Cardiac muscle cell (in vitro differentiated cells and primary cell): ENCODE measurements at places on chromosomes 7 and 10. TPM values are rescaled to one million over a fixed set of nuclear protein-coding genes. Genes with fewer than 3 reads are reported as not detected.

DNA sequence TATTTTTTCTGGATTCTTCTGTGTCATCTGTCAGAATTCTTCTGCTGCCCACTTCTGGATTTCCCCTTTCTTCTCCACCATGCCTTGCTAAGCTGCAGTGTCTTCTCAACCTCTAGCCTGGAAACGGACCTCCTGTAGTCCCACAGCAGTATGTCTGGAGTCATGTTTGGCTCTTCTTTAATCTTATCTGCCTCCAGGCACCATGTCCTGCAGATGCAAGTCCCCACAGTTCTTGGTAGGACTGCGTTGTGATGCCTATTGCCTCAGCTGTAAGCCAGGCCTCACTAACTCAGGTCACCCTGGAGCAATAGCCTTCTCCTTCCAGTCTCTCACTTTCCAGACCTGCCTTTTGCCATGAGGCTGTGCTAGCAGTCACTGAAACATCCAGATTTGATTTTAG, 268.3 kb downstream of the POM121L12 start:
- H3K27ac ChIP-seq = no peak overlapping the region
- no peak overlapping the region for H3K4me3 ChIP-seq
- H3K4me1 ChIP-seq = no peaks in the 10 kb centered on the region
- DNase-seq = no peak
- H3K36me3 ChIP-seq = no peaks in the 10 kb centered on the region

- no peaks in the 10 kb centered on the region for H3K27me3 ChIP-seq
- H3K4me1 ChIP-seq = no peaks in the 10 kb centered on the region
- H3K36me3 ChIP-seq = no peaks in the 10 kb centered on the region
- DNase-seq = no peak
- no peak overlapping the region for H3K27ac ChIP-seq
- no peak overlapping the region for H3K4me3 ChIP-seq
These were observed 31.0 kb downstream of the CYP3A5 start for GRCh38 chr7:99648843-99649242.

GRCh38 chr10:52280051-52280450, 34.0 kb upstream of the DKK1 start:
- H3K4me3 ChIP-seq = no peak overlapping the region
- DNase-seq = peak; percentile 34
- H3K27ac ChIP-seq = no peak overlapping the region
- H3K4me1 ChIP-seq = no peaks in the 10 kb centered on the region
- H3K27me3 ChIP-seq = no peaks in the 10 kb centered on the region

GRCh38 chr10:26860102-26860442, 686 bp downstream of the ABI1 start:
- H3K27ac ChIP-seq = peak overlapping the region; percentile 94
- H3K4me3 ChIP-seq = peak overlapping the region; percentile 94
- H3K27me3 ChIP-seq = no peaks in the 10 kb centered on the region
- DNase-seq = peak; percentile 72

- no peak overlapping the region for H3K4me3 ChIP-seq
- no peak for DNase-seq
- no peak overlapping the region for H3K27ac ChIP-seq
- H3K27me3 ChIP-seq = no peaks in the 10 kb centered on the region
- H3K4me1 ChIP-seq = peaks cover 6% of the 10 kb centered on the region
- no peaks in the 10 kb centered on the region for H3K36me3 ChIP-seq
These were observed 303.8 kb downstream of the PRKG1 start for GRCh38 chr10:51377932-51378599.

Gene NEBL
- total RNA-seq = 270 and 489 TPM in 2 replicates

GRCh38 chr7:43037531-43037930, 74.9 kb upstream of the HECW1 start:
- no peak for DNase-seq
- no peaks in the 10 kb centered on the region for H3K36me3 ChIP-seq
- H3K27ac ChIP-seq = no peak overlapping the region
- no peak overlapping the region for H3K4me3 ChIP-seq
- no peaks in the 10 kb centered on the region for H3K27me3 ChIP-seq

Gene CABCOCO1
- total RNA-seq = 0.95 and 1.5 TPM in 2 replicates

- peak; percentile 34 for DNase-seq
- peaks cover 16% of the 10 kb centered on the region for H3K4me1 ChIP-seq
- no peak overlapping the region for H3K4me3 ChIP-seq
- H3K27ac ChIP-seq = peak overlapping the region; percentile 4
These were observed 87.5 kb downstream of the PARD3 start for GRCh38 chr10:34727595-34728033.

DNA sequence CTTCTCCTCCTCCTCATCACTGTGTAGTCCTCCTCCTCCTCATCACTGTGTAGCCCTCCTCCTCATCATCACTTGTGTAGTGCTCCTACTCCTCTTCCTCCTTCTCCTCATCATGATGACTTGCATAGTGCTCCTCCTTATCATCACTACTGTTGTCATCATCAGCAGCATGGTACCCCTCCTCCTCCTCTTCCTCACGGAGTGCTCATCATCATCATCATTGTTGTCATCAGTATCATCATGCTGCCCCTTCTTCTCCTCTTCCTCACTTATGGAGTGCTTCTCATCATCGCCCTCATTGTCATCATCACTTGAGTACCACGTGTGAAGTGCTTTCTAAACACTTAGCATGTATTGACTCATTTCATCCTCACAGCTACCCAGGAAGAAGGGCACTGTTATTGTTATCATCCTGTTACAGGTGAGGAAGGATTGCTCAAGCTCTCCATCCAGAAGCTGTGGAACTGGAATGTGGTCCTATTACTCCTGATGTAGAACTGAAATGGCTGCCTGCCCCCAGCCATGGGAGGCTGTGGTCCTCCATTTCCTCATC, 122.8 kb upstream of the SHH start:
- no peaks in the 10 kb centered on the region for H3K27me3 ChIP-seq
- DNase-seq = no peak
- H3K4me3 ChIP-seq = no peak overlapping the region
- no peaks in the 10 kb centered on the region for H3K36me3 ChIP-seq
- H3K4me1 ChIP-seq = no peaks in the 10 kb centered on the region

DNA sequence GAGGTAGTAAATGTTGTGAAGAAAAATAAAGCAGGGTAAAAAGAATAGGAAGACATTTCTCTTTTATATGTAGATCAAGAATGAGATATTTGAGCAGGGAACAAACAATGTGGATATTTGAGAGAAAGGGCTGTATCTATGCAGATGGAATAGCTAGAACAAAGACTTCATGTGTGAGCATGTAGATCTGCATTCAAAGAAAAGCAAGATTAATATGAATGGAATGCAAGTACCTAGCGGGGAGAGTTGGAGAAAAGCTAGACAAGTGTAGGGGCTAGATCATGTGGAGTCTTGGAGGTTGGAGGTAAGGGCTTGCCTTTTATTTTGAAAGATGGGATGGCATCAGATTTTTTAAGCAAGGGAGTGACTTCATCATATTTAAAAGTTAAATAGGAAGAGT, 27.1 kb downstream of the SHOC2 start:
- no peak for DNase-seq
- no peaks in the 10 kb centered on the region for H3K4me1 ChIP-seq
- no peak overlapping the region for H3K27ac ChIP-seq
- H3K36me3 ChIP-seq = no peaks in the 10 kb centered on the region
- no peak overlapping the region for H3K4me3 ChIP-seq

DNA sequence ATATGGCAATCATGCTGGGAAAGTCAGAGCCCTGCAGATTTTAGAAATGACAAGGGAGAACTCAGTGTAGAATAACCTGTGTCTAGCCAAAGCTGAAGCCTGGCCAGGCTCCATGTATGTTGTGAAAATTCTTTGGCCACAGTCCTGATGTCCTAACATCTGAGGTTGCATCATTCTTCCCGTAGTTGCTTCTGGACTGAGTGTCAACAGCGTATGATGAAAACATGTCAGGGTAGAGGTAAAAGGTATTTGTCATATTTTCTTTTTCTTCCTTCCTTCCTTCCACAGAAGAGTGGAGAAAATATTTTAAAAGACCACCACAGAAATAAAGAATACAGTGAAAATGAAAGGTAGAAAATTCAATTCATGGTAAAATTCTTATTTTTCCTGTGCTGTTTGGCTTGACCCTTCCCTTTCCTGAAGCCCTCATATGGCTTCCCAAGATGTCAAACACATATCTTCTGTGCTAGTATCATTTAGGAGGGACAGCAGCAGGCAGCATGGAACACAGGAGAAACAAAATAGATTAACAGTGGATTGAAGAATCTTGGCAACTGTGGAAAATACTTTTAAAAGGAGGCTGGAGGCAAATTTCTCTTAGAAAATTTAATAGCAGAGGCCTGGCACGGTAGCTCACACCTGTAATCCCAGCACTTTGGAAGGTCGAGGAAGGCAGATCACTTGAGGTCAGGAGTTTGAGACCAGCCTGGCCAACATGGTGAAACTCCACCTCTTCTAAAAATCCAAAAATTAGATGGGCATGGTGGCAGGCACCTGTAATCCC, 18.9 kb upstream of the NRBF2 start:
- H3K4me3 ChIP-seq = no peak overlapping the region
- DNase-seq = no peak
- H3K27me3 ChIP-seq = no peaks in the 10 kb centered on the region

GRCh38 chr7:27098578-27099451, 3.0 kb upstream of the HOXA1 start:
- H3K4me1 ChIP-seq = no peaks in the 10 kb centered on the region
- no peak for DNase-seq
- H3K36me3 ChIP-seq = no peaks in the 10 kb centered on the region

GRCh38 chr10:72784551-72785351, 92.8 kb downstream of the MCU start:
- H3K36me3 ChIP-seq = no peaks in the 10 kb centered on the region
- H3K27me3 ChIP-seq = no peaks in the 10 kb centered on the region
- H3K4me1 ChIP-seq = peaks cover 21% of the 10 kb centered on the region

DNA sequence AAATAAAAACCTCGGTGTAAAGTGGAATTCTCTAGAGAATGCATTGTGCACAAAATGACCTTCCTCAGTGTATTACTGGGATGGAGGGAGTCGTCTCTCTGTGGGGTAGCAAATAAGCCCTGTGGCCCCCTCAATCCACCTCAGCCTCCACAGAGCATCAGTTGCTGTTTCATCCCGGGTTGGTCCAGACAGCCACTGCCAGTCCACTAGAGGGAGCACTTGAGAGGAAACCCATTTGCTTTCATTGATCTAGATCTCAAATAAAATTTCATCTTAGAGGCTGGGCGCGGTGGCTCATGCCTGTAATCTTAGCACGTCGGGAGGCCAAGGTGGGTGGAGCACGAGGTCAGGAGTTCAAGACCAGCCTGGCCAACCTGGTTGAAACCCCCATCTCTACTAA, 1128.7 kb downstream of the CNTNAP2 start:
- no peak overlapping the region for H3K4me3 ChIP-seq
- H3K27ac ChIP-seq = no peak overlapping the region
- H3K27me3 ChIP-seq = no peaks in the 10 kb centered on the region
- DNase-seq = peak; percentile 60
- no peaks in the 10 kb centered on the region for H3K4me1 ChIP-seq
